T-helper 2 cell (primary cell): ENCODE measurements at places on chromosomes 2 and 18.

GRCh38 chr2:96146881-96147592 is 1.8 kb upstream of the DUSP2 start:
- DNase-seq, result no peak

GRCh38 chr18:51082571-51083267 is 52.7 kb downstream of the SMAD4 start:
- DNase-seq, result no peak

- DNase-seq, result no peak
These were observed 83.6 kb downstream of the CTNNA2 start for GRCh38 chr2:79596403-79596802.

DNA sequence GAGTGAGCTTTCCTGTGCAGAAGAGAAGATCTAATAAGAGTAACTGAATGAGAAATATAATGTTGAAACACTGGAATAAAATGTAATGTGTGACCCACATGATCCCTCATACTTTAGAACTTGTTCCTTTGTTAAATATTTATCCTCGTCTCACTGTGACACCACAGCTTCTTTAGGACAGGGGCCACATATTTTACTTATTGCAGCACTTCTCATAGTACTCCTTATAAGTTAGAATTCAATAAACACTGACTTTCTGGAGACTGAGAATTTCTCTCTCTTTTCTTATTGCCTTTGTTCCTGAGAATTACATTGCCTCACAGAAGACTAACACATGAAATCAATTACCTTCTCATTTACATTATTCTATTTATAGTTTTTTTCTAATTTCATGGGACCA is 1234.6 kb upstream of the CHAC2 start:
- no peak for DNase-seq

DNA sequence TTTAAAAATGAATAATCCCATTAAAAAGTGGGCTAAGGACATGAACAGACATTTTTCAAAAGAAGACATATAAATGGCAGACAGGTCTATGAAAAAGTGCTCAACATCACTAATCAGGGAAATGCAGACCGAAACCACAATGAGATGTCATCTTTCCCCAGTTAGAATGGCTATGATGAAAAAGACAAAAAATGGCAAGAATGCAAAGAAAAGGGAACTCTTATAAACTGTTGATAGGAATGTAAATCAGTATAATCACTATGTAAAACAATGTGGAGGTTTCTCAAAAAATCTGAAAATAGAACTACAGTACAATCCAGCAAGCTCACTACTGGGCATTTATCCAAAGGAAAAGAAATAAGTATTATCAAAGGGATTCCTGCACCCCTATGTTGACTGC is 169.2 kb downstream of the METTL4 start:
- DNase-seq, result no peak

GRCh38 chr2:96247009-96247408 is 18.8 kb downstream of the TMEM127 start:
- DNase-seq, result no peak

DNA sequence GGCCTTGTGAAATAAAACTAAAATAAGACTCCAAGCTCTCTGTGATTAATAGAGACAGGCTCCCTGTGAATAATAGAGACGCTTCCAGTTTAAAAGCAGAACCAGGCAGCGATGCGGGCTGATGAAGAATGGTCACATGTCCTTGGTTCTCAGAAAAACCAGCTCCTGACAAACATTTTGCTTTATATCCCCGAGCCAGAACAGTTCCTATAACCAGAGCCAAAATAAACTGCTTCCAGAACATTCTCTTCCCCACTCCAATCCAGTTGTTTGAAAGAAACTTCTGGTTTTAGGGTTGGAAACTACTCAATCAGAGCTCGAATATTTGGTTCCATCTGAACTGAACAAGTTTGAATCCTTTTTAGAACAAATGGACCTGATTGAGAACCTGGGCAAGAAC is 213.7 kb downstream of the TSN start:
- DNase-seq, result no peak

DNA sequence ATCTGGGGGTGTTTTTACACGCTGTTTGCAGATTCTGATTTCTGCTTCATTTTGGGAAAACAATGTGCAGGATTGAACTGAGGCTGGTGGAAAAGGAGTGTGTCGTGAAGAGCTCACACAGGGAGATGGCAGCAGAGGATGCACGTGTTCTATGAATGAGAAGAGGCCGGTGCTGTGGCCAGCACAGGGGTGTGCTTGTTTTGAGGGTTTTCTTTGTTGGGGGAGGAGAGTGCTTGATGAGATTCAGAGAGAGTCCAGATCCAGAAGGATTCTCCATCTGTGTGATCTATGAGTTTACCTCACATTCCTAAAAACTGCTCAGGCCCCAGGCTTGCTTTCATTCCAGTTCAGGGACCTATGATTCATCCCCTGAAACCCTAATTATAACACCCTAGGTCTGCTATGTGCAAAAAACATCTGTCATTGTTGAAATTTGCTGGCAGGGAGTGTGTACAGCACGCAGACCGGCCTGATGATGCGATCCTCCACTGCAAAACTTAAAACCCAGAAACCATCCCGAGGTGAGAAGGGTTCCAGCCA is 12.1 kb downstream of the TGFA start:
- DNase-seq, result no peak

GRCh38 chr2:64748561-64748960 is 94.8 kb upstream of the SERTAD2 start:
- DNase-seq, result no peak

GRCh38 chr2:19033240-19033639 is 325.2 kb downstream of the OSR1 start:
- no peak for DNase-seq

DNA sequence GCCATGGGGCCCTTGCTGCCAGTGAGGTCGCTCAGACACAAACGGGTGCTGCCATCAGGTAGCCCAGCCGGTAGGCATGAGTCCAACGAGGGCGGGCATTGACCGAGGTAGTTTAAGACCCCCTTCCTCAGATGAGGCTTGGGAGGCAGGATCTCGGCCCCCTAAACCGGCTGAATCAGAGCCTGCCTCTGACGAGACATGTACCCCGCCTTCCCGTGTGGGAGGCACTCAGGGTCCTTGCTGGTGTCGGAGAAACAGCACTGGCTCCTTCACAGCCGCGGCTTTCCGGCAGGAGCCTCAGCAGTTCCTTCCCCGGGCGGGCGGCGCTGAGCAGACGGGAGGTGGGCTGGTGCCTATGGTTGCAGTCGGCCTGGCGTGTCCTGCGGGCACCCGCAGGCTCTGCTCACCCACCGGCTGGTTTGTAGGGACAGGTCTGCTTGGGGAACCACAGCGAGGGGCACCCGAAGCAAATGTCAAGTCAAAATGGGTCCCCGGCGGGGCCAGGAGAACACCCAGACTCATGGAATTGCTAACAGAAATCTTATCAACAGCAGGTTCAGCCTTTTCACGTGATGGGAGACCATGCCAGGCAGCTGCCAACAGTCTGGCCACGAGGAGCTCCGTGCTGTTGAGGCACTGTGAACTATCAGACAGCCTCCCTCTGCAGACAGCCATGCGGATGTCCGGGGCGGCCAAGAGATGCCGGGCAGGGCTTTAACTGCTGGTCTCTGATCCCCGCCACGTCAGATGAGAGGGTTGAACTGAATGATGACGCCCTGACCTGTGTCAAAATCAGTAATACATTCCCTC is 2.8 kb downstream of the KCNG2 start:
- no peak for DNase-seq

DNA sequence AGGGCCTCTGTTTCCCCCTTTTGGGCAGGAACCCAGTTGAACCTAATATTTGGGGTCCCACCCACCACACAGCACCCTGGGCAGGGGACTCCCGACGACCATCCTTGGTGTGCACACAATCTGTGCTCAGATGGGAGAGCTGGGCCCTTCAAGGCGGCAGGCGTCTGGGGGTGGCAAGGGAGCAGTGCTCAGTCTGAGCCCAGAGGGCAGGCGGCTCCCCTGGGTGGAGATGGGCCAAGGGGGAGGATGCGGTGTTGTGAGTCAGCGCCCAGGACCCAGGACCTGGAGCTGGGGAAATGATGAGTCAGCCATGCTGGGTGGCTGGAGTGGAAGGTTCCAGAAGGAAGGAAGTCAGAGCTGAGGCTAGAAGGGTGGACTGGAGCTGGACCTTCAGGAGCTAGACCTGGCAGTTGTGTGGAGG is 3.8 kb downstream of the PROM2 start:
- no peak for DNase-seq

DNA sequence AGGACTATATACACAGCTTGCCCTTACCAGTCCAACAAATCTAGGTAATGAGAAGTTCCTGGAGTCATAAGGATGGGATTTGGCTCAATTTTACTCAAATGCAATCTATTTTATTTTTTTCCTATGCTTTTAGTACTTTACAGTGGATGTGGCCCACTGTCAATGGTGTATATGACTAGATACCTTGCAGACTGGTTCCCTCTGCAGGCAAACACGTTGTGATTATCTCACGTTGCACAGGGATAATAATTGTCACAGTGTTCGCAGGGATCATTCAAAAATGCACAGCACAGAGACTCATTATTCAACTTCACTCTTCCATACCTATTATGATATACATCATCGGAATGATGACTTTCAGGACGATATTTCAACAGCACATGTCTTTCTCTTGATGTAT is 359.7 kb downstream of the MBD2 start:
- no peak for DNase-seq

DNA sequence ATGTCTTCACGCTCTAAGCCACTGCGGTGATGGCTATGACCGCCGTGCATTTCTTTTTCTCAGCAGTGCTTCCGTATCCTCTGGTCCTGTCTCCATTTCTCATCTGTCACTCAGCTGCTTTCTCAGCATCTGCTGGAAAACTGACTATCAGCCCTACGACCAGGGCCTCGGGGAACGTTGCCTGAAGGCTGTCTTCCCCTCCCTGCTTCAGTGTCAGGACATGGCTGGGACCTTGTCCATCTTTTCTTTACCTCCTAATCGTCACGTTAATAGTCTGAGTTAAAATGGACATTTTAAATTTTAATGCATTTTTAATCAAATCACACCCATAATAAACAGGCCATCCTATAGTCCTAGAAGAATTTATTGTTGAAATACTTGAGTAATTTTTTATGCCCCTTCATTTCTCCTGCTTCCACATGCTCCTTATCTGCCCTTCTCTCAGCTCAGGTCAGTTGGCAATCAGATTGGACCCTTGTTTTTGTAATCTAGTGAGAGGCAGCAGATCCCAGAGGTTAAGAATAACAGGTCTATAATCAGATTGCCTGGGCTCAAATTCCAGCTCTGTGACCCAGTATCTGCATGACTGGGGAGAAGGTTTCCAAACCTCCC is 250.2 kb upstream of the SIX3 start:
- no peak for DNase-seq

DNA sequence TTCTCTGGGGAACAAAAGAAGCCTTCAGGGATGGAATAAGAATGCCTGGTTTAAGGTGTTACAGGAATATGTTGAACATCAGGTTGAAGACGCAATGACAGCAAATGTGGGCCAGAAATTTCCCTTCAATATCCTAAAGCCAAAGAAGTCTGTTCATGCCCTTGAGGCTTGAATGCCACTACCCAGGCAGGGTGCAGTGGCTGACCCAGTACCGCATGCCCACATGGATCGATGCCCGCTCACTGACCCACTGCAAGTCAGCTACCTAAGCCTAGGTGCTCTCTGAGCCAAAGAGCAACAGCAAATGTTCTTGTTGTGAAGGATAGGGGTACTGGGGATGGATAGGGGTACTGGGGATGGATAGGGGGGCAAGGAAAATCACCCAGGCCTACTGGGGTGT is 58.2 kb downstream of the GNAL start:
- no peak for DNase-seq

GRCh38 chr2:189467160-189467559 is 25.9 kb downstream of the WDR75 start:
- no peak for DNase-seq

DNA sequence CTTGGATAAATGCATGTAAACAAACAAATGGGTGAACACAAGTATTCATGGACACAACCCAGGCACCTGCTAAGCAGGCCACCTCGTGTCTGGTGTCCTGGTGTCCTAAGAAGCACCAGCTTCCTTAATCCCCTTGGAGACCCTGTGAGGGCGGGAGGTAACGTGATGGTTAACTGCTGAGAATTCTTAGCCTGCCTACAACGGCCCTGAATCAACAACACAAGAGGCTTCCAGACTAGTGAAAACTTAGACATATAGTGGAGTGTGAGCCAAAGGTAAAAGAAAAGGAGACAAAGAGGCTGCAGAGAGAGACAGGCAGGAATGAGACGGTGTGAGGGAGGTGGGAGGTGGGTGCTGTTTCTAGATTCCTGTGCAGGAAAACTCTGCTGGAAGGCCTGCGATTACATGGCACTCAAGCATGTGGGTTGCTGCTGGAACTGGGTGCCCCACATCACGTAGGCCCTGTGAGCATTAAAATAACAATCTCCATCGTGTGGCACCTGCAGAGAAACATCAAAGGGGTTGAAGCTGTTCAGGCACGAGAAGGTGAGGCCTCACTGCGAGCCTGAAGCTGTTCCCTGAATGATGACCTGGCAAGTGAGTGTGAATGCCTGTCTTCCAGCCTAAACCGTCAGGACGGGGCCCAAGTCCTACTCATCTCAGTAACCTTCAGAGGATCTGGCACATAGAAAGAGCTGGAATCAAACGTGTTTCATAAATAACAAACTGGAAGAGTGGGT is 64.2 kb downstream of the RPL37A start:
- DNase-seq, result no peak

GRCh38 chr2:225037415-225038230 is 4.6 kb downstream of the DOCK10 start:
- DNase-seq, result peak; percentile 73

GRCh38 chr18:56635007-56635406 is 3.4 kb downstream of the TXNL1 start:
- no peak for DNase-seq

GRCh38 chr2:147463881-147464520 is 380.8 kb upstream of the ACVR2A start:
- no peak for DNase-seq
